NCI-H526 treated with DMSO at 0.1 percent for 48 hours (cell line): ENCODE measurements at places on chromosomes 7 and 10.

DNA sequence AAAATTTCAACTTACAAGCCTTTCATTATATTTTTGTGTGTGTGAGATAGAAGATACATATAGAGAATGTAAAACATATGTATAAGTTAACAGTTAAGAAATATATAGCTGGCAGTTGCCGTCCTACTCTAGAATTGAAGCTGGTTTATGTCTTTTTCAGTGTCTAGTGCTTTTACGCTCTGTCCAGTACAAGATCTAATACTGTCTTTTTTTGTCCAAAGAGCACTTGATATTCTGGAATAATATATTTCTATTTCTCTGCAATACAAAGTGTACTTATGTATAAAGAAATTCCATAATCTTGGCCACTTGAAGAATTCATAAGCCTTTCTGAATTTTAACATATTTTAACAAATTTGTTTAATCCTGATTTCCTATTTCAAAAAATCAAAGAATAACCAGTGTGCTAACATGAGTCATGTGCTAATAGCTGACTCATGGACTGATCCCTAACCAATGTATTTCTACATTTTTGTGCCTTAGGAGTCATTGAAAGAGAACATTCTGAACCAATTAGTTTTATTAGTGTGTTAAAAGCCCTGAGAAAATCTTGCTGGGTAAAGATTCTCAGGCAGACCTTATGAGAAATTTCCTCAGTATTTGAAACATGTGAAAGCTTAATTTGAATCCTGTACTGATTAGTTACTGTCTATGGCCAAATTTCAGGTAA is 73.2 kb upstream of the CCAR1 start:
- no peak for DNase-seq

DNA sequence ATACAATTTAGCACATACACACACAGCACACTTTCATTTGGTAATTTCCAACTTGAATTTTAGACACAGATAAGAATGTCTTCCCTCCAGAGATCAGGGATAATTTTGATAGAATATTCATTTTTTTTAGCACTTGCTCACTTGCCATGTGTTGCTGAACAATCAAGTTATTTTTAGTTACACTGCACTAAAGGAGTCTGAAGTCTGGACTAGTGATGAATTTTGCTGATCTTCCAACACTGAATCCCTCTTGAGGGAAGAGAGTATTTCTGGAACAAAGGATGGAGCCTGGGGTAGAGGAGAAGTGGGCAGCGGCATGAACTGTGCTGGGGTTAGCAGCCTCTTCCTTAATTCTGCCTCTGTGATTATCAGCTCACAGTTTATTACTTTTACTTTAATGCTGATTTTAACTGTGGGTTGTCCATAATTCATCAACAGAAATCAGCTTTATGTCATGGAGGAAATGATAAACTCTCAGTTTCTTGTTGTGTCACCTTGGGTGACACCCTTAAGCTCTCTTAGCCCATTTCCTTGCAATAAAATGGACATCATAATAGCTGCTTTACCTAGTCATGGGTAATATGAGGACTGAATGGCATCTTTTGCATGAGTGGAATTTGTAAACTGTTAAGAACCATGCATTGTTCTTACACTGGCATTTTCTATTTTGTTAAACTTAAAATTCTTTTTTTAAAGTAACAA is 32.1 kb downstream of the SGPL1 start:
- DNase-seq, result no peak

DNA sequence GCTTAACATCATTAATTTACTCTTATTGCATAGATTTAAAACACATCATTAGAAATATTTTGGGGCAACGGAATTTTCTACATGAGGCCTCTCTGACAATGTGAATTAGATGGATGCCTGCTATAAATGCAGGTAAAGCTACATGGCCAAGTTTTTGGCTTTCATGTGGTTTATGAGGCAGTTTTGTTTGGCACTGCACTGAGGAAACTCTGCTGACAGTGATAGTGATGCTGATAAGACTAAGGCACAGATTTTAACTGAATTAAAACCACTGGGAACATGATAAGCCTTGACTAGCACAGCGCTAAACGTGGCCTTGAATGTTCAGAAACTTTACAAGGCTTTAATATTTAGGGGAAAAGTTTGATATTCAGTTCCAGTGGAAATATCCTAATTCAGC is 114.3 kb upstream of the NOBOX start:
- DNase-seq, result no peak

DNA sequence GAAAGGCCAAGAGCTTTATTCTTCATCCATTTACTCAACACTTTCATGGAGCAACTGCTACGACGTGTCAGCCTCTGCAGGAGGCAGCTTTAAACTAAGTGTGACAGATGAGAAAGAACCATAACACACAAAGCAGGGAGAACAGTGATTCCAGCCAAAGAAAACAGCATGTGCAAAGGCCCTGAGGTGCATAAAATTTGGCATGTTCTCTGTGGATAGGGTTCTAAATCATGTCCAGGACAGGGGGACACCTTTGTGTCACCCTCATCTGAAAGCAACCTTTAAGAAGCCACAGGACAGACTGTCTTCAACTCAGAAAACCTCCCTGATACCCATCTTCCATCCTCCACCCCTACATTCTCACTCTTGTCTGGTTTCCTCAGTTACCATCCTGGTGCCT is 116.6 kb downstream of the KCNMA1 start:
- DNase-seq, result no peak

DNA sequence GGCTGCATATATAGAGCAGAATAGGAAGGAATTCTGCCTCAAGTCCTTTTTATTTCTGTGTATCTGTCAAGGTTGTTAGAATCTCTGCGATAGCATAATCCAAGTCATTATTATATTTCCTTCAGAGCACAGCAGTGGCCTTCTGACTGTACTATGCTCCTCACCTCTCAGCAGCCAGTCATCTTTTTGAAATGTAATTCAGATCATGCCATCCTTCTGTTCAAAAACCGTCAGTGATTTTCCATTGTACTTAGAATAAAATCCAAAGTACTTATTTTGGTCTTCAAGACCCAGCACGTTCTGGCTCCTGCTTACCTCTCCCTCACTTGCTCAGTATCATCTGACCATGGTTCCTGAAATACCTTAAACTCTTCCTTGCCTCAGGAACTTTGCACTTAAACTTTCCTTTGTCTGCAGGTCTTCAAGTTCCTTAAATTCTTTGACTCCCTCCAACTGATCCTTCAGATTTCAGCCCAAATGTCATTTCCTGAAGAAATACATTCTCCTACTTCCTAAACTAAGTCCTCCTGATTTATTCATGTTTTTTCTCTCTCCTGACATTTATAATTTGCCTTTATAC is 112.4 kb downstream of the ST7 start:
- DNase-seq, result no peak
